Osteoblast (primary cell): ENCODE measurements at places on chromosomes 13 and 19. TPM values are rescaled to one million over a fixed set of nuclear protein-coding genes. Genes with fewer than 3 reads are reported as not detected.

NCCRP1 gene
- total RNA-seq, result not detected in 2 replicates

CCDC194 gene
- total RNA-seq, result not detected in 2 replicates

KLC3 gene
- 0.29 and 0.72 TPM in 2 replicates for total RNA-seq

KLK2 gene
- not detected in 2 replicates for total RNA-seq

DCT gene
- under 0.01 and 0.29 TPM in 2 replicates for total RNA-seq

ZNF526 gene
- 11.5 and 11.9 TPM in 2 replicates for total RNA-seq

DNA sequence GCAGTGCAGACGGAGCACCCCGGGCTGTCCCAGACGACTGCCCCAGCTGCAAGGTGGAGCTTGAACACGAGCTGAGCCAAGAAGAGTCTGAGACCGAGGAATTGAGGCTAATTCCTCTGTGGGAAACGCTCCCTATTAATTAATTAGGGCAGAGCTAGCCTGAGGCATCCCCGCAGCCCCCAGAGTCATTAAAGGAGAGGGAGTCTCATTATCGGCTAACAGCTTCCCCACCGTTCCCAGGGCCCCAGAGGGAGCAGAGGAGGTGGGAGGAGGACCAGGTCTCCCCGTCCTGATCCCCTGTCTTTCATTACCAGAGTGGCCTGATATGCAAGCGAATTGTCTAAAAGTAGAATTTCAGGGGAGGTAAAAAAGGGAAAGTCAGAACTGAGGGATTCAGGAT lies 13.1 kb upstream of the SLC1A6 start:
- H3K27me3 ChIP-seq, result no peaks in the 10 kb centered on the region
- DNase-seq, result no peak
- H3K36me3 ChIP-seq, result no peaks in the 10 kb centered on the region
- no peaks in the 10 kb centered on the region for H3K4me1 ChIP-seq

GRCh38 chr13:91375116-91375729 lies 23.2 kb upstream of the GPC5 start:
- H3K36me3 ChIP-seq, result no peaks in the 10 kb centered on the region

DNA sequence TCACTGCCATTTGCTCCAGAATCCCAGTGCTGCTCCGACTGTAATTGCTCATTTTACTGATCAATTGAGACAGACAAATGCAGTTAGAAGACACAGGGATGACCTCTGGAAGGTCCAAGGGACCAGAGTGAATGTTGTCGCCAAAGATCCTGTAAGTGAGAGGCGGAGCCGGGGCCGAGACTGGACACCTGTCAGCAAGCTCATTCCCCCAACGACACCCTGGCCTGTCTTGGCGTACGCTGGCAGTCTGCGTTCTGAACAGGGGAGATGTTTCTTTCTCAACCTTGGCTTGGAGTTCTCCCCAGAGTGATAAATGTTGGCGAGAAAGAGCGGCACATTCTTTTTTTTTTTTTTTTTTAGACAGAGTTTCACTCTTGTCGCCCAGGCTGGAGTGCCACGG lies 24.2 kb downstream of the GADD45B start:
- H3K4me1 ChIP-seq, result peaks cover 19% of the 10 kb centered on the region
- no peak for DNase-seq
- H3K4me3 ChIP-seq, result no peak overlapping the region
- no peaks in the 10 kb centered on the region for H3K27me3 ChIP-seq
- H3K27ac ChIP-seq, result no peak overlapping the region
- H3K36me3 ChIP-seq, result no peaks in the 10 kb centered on the region

GRCh38 chr13:107883561-107884175 lies 331.7 kb downstream of the LIG4 start:
- no peaks in the 10 kb centered on the region for H3K27me3 ChIP-seq
- peak; percentile 68 for DNase-seq

DNA sequence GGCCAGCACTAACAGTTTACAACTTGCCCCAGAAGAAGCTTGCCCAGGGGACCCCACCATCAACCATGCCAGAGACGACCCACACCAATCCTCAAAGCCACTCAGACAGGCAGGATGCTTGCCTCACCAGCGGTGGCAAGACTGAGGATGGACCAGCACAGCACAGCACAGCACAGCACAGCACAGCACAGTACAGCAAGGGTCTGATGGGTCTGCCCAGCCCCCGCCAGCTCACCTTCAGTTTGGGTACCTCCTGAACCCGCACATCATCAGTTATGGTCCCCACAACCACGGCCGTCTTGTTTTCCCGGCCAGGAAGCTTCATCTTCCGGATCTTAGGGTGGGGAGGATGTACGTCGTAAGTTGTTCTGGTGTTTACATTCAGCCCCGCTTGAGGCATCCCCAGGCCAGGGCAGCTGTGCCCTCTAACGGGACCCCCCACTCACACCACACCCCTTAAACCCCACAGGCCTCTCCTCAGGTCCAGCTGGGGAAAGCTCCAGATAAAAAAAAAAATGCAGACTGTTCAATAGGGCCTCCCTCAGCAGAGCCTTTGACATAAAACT lies 1.7 kb upstream of the FAM83E start:
- H3K27me3 ChIP-seq, result no peaks in the 10 kb centered on the region
- H3K4me3 ChIP-seq, result peak overlapping the region; percentile 100
- peaks cover 22% of the 10 kb centered on the region for H3K4me1 ChIP-seq
- peaks cover 35% of the 10 kb centered on the region for H3K36me3 ChIP-seq

GRCh38 chr13:33251131-33251661 lies 34.4 kb downstream of the STARD13 start:
- H3K27me3 ChIP-seq, result no peaks in the 10 kb centered on the region
- H3K36me3 ChIP-seq, result peaks cover 26% of the 10 kb centered on the region
- peak; percentile 77 for DNase-seq
- H3K27ac ChIP-seq, result peak overlapping the region; percentile 83
- H3K4me1 ChIP-seq, result peaks cover 45% of the 10 kb centered on the region

GRCh38 chr13:109548374-109548773 lies 238.0 kb downstream of the IRS2 start:
- DNase-seq, result no peak
- no peak overlapping the region for H3K27ac ChIP-seq
- no peak overlapping the region for H3K4me3 ChIP-seq
- no peaks in the 10 kb centered on the region for H3K4me1 ChIP-seq

DNA sequence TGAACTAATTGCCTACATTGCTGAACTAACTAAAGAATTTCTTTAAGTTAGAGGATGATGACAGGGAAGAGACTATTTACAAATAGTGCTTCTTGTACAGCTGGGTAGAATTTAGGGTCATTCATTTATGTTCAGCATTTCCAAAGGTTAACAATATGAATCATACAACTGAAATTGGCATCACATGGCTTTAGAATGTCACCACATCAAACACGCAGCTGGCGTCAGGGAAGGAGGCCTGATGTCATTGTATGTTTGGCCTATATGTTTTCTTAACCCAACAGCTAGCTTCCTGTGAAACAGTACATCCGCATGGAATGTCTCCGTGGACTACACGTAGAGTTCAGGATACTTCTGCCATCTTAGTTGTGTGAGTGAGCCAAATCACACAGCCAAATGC lies 99.0 kb upstream of the TNFSF11 start:
- no peak for DNase-seq
- H3K4me1 ChIP-seq, result peaks cover 3% of the 10 kb centered on the region
- H3K36me3 ChIP-seq, result no peaks in the 10 kb centered on the region
- peaks cover 6% of the 10 kb centered on the region for H3K27me3 ChIP-seq

DNA sequence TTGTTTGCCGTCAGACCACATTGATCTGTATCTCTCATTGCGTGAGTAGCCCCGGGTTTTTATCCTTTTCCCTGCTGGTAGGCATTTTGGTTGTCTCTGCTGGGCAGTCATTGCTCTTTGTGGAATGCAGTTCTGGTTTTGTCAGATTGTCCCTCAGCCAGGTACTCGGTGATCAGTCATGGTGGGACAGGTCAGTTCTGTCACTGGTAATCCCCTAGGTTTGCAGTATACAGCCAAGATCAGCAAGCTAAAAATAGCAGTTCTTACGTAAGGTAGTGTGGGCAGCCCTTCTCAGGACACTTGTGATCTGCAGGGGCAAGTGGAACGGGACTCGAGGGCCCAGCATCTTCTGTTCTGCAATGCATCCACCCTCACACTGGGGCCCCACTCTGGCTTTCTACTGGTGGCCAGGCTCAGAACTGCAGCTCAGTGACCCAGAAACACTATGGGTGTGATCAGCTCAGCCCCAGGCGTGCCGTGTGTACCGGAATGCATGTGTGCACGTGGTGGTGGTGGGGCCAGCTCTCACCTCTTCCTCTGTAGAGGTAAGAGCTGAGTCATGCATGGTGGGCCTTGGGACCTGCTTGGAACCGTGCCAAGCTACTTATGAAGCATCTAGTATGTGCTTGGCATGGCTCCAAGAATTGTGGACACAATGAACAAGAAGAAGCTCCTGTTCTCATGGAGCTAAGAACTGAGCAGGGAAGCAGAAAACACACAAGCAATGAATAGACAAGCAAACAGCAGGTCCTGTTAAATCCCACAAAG lies 6.3 kb downstream of the PLEKHF1 start:
- H3K4me3 ChIP-seq, result no peak overlapping the region
- DNase-seq, result peak; percentile 83
- H3K27me3 ChIP-seq, result no peaks in the 10 kb centered on the region
- peak overlapping the region; percentile 14 for H3K27ac ChIP-seq

GRCh38 chr13:99473515-99473914 lies 27.8 kb upstream of the TM9SF2 start:
- no peaks in the 10 kb centered on the region for H3K36me3 ChIP-seq
- H3K4me3 ChIP-seq, result no peak overlapping the region
- DNase-seq, result no peak
- H3K27me3 ChIP-seq, result no peaks in the 10 kb centered on the region
- H3K4me1 ChIP-seq, result peaks cover 4% of the 10 kb centered on the region
- H3K27ac ChIP-seq, result no peak overlapping the region

GRCh38 chr19:11856596-11857250 lies 8.2 kb downstream of the ZNF439 start:
- no peaks in the 10 kb centered on the region for H3K27me3 ChIP-seq
- H3K4me1 ChIP-seq, result no peaks in the 10 kb centered on the region
- H3K36me3 ChIP-seq, result no peaks in the 10 kb centered on the region

GRCh38 chr13:106640515-106640914 lies 72.6 kb upstream of the ARGLU1 start:
- H3K27me3 ChIP-seq, result no peaks in the 10 kb centered on the region
- H3K27ac ChIP-seq, result no peak overlapping the region
- H3K36me3 ChIP-seq, result no peaks in the 10 kb centered on the region
- DNase-seq, result no peak
- H3K4me1 ChIP-seq, result no peaks in the 10 kb centered on the region
- no peak overlapping the region for H3K4me3 ChIP-seq

DNA sequence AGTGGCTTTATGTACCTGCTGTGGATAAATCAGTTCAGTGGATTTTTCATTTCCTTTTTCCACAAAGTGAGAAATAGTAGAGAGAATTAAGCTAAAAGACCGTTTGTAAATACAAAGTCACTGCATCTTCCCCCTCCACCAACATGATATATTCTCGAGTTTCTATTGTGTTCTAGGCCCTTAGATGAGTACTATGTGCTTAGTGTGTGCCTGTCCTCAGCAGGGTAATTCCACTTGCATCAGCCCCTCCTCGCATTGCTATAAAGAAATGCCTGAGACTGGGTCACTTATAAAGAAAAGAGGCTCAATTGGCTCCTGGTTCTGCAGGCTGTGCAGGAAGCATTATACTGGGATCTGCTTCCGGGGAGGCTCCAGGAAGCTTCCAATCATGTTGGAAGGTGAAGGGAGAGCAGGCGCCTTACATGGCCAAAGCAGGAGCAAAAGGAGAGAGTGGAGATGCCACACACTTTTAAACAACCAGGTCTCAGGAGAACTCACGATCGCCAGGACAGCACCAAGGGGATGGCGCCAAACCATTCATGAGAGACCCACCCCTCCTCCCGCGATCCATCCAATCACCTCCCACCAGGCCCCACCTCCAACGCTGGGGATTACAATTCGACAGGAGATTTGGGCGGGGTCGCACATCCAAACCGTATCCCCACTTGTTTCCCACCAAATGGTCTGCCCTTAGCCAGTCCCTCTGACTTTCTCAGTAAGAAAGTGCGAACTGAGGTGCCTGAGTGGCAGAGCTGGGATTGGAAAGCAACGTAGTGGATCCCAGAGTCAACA lies 102.3 kb upstream of the ABCC4 start:
- peaks cover 4% of the 10 kb centered on the region for H3K4me1 ChIP-seq
- H3K36me3 ChIP-seq, result no peaks in the 10 kb centered on the region
- no peak for DNase-seq
- no peak overlapping the region for H3K27ac ChIP-seq
- H3K27me3 ChIP-seq, result peaks cover 8% of the 10 kb centered on the region

GRCh38 chr19:19256072-19256969 lies 16.8 kb downstream of the TM6SF2 start:
- H3K4me1 ChIP-seq, result no peaks in the 10 kb centered on the region
- no peak overlapping the region for H3K4me3 ChIP-seq
- DNase-seq, result peak; percentile 82
- no peak overlapping the region for H3K27ac ChIP-seq

DNA sequence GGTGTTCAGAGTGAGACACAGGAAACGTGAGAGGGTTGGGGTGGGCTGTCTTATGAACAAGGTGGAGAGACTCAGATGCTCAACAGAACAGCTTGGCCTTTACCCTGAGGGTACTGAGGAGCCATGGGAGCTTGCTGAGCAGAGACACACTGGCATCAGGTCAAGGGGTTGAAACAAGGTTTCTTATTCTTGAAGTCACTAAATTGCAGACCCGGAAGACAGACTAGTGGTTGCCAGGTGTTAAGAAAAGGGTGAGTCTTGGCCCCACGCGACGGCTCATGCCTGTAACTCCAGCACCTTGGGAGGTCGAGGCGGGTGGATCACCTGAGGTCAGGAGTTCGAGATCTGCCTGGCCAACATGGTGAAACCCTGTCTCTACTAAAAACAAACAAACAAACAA lies 22.4 kb downstream of the CACNG6 start:
- H3K27ac ChIP-seq, result no peak overlapping the region
- H3K4me3 ChIP-seq, result no peak overlapping the region
- no peaks in the 10 kb centered on the region for H3K36me3 ChIP-seq
- peaks cover under 1% of the 10 kb centered on the region for H3K4me1 ChIP-seq
- no peaks in the 10 kb centered on the region for H3K27me3 ChIP-seq
